ENCODE measurements at places on chromosomes 1 and 21.

- DNase-seq = no peak
These were observed 1.1 kb downstream of the FALEC start for GRCh38 chr1:150516616-150517015.

DNA sequence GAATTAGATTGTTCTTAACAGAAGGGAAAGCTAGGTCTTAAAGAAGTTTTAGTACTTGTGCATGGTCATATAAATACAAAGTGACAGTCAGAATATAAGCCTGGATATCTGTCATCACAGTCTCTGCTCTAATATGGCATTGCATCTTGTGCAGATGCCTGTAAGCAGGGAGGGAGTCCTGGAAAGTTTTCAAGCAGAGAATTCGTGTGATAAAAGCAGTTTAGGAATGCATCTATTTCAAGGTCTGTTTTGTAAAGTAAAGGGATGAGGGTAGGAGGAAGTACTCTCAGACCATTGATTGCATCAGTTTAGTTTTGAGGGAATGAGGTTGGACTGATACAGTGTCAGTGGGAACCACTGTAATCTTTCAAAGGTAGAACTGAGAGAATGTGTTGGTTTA, 30.6 kb downstream of the IARS2 start:
- DNase-seq = no peak

DNA sequence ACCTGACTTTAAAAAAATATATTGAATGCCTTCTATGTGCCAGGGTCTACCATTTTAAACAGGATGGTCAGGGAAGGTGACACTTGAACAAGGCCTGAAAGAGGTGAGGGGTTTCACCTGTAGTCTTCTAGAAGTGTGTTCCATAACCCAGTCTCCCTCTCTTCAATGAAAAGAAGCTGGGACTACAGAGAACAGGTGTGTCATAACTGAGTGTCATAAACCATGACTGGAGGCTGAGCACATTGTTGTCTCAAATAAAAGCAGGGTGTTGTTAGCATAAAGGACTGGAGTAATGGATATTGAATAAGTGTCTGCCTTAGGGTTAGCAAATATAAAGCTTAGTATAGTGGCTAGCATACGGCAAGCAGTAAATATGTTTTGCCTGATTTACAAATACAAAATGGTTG, 65.4 kb downstream of the SYDE2 start:
- DNase-seq = no peak

DNA sequence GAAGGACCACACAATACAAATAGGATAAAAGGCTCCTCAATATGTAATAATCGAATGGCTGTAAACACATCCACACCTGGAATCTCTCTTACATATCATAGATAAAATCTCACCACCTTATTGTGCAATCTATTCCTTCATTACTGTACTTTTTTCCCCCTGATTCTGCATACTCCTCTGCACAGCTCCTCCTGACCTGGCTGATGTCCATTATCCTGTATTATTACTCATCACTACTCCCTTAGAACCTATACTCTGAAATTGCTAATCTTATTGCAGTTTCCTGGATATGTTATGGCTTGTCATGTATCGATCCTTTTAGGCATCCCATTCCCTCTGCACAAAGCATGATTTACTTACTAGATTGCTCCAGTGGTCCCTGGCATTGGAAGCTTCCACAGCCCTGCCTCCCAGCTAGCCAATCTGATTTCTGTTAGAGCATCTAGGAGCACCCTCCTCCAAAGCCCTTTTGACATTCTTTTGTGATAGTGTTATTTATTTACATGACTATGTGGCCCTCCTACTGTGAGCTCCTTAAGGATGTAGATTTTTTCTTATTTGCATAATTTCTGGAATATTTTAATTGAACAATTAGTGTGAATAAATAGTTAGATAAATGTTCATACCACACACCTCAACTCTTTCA, 24.2 kb upstream of the PHGDH start:
- DNase-seq = no peak

DNA sequence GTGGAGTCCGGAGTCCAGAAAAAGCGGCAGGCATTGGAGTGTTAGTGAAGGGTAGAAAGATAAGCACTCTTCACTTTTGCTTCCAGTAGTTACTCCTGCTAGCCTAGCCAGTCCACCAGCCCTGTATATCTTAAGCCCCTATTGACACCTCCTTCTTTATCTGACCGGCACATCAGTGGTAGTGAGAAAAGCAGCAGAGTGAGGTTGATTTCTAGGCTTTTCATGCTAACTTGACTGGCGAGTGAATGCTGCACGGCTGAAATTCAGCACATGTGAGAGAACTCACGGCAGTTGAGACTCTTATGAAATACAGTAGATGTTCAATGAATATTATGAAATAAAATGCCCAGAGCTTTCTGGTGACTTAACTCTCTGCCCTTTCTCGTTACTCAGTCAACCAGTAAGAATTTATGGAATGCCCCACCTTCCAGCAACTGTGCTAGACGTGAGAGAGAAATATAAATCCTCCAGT, 128.2 kb downstream of the CACHD1 start:
- DNase-seq = peak; percentile 11

DNA sequence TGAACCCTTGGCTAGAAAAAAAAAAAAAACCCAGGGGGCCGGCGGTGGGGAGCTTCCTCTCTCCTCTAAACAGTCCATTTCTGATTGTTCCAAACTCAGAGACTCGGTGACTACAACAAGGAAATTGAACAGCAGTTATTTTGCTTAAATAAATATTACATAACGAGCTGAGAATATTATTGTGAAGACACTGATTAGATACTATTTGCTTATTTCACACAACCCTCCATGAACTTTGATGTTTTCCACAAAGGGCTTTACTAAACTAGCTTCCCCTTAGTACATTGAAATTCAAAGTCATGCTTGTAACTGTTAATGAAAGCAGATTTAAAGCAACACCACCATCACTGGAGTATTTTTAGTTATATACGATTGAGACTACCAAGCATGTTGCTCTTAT, at the start of gene CFHR5:
Gene CFHR5, plus strand, starts transcription at position 279 of the 400 bp plus-strand sequence. Its CDS starts 109 bp downstream, at position 388.
- no peak for DNase-seq

DNA sequence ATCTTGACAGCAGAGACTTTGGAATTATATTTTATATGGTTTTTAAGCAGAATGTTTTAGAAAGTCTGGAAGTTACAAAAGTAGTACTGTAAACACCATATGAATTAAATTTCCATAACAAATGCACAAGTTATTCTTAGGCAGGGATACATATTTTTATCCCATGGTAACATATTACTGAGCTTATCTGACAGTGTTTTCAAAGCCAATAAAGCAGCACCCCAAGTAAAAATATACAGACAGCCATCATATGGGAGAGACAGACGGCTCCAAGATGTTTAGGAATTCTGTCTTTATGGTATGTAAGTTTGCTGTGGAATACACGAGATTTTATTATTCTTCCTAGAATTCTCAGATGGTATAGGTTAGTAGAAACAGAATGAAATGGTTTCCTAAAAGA, 12.0 kb upstream of the GNG4 start:
- no peak for DNase-seq

- DNase-seq = no peak
These were observed 24.2 kb upstream of the CTBS start for GRCh38 chr1:84598418-84598817.

DNA sequence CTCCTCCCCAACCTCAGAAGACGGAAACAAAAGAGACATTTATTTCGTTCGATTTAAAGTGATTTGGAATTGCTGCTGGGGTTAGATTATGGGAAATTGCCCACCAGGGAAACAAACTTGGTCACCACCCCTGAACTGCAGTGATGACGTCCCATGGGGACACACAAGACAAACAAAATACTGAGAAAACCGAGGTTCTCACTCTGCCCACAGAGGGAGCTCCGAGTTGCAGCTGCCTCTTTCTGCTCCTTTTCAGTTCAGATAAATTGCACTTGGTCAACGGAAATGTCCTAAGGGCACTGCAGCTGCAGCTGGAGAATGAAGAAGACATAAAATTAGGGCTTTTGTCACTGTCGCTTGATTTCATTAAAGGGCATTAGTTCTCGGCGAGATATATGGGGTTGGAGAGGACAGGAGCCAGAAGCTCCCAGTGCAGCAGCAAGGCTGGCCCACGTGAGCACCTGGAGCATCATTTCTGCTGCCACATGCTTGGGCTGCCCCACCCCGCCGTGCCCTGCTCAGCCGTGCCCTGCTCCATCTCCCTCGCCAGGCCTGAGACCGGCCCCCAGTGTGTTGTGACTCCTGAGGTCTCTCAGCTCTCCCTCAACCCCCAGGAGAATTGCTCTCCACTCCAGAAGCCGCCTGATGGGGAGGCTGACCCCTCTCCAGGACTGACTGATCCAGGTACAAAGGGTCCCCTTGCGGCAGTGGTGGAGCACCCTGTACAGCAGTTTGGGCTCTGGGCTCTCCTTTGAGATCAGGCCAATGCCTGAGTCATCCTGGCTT, 231.7 kb upstream of the AJAP1 start:
- DNase-seq = no peak

DNA sequence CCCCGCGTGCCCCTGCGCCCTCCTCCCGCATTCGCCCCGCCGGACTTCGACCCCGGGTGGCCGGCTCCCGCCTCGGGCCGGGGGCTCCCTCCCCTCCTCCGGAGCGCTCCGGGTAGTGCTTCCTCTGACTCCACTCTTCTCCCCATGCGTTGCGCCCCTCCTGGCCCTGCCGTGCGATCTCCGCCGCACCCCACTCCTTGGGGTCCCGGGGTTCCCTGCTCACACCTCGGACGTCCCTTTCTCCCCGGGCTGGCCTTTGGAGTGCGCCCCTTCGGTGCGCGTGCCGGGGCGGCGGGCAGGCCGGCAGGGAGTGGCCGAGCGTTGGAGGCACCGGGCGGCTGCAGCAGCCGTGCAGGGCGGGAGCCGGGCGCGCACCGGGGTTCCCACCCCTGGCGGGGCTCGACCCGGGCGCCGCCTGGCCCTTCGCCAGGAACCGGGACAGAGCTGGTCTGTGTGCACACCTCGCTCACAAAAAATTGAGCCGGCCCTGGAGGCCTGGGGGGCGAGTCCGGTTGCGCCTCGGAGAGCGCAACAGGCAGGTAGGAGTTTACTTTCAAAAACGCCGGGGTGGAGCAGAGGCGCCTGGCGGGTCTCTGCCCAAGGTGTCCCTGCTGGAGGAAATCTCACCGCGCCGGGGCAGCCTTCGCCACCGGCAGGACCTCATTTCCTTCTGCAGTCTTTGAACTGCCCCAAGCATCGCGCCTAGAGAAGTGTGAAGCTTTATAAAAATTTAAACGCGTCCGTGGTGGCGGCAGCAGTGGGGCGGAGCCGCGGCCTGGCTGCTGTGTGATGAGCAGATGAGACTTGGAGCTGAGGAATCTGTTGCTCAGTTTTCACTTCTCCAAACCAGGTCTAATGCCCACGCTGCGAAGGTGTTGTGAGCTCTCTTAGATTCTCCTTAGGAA, 650 bp downstream of the VANGL1 start:
- DNase-seq = peak; percentile 33

- DNase-seq = no peak
These were observed 53.3 kb upstream of the COL18A1 start for GRCh38 chr21:45351526-45352275.

- DNase-seq = no peak
These were observed 852 bp downstream of the FAAH start for GRCh38 chr1:46394872-46395465.

DNA sequence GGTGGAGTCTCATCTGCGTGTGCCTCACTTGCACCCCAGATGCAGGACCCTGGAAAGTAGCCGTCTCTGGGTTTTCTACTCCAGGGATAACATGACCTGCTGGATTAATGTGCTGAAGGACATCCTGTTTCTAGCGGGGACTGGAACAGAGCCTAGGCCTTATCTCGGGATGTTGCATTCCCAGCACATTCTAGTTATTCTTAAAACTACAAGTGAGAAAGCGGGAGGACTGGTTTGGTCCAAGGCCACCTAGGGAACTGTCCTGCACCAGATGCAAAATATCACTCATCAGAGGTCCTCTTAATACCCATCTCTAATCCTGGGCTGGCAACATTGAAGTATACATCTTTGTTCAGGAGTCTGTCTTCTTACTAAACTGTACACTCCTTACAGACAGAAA, 179.9 kb downstream of the ZC3H11B start:
- DNase-seq = no peak

- peak; percentile 26 for DNase-seq
These were observed 65.5 kb upstream of the CR1L start for GRCh38 chr1:207579436-207579799.

DNA sequence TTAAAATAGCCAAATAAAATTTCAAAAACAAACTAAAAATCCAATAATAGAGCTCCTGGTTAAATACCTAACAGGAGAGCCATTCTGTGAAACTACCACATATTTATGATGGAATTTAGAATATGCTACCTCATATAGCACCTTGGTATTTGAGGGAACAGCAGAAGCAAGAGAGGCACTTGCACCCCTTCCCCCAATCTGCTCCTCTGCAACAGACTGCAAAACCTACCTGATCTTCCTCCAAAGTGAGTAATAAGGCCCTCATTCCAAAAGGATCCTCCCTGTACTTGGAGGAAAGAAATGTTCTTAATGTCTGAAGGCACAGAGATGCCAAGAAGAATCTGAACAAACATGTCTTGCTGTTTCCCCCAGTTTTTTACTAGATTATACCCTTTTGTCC, 28.1 kb upstream of the RNPC3 start:
- DNase-seq = no peak

- no peak for DNase-seq
These were observed 74.8 kb upstream of the LRRN2 start for GRCh38 chr1:204760350-204760749.

GRCh38 chr1:64650411-64650810, 94.5 kb upstream of the RAVER2 start:
- no peak for DNase-seq

DNA sequence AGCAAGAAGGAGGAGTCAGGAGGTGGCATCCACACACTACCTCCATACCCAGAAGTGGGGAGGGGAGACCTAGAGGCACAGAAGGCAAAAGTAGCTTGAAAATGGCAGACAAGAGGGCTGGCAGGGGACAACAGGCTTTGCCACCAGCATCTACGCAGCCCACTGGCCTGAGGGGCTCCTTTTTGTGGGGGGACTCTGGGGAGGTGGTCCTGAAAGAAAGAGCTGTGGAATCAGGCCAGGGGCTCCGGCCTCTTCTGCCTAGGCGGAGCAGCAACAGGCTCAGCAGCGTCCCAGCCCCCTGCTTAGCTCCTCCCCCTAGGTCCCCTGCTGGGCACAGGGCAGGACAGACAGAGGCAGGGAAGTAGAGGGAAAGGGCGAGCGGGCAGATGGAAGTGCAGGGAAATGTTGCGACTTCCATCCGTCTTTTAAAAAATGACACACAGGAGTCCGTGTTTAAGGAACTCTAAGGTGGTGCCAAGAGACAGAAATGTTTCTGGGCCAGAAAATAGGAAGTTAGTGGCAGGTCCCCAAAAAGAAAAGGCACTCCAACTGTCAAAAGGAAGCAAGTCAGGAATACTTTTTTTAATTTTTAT, 10.0 kb upstream of the LEFTY2 start:
- DNase-seq = no peak

GRCh38 chr1:35441926-35442579, 115.2 kb downstream of the KIAA0319L start:
- DNase-seq = no peak
